AG09319 (cell line): ENCODE measurements at places on chromosomes 2 and 18.
A peak's percentile ranks its signal among the peaks of the same experiment; 100 is the strongest.

GRCh38 chr2:228600265-228600664, 418.8 kb upstream of the SPHKAP start:
- peak; percentile 51 for DNase-seq

GRCh38 chr2:101251844-101252407, 760 bp upstream of the CNOT11 start:
- DNase-seq, result no peak

GRCh38 chr18:48571639-48572384, 33.0 kb downstream of the CTIF start:
- DNase-seq, result no peak

DNA sequence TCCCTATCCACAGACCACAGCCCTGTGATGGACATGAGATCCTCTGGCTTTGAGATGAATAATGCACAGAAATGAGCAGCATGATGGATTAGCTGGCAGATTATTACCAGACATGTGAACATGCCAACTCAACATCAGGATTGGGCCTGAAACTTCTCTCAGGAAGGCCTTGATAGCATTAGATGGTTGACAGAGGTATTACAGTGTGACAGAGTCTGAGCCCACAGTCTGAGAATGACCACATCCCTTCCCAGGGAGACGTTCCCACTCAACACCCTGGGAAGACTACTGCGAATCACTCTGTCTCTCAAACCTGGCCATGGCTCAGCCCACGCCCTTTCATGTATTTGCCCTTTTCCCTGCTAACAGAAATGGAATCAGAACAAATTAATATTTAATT, 66.9 kb downstream of the BCL11A start:
- no peak for DNase-seq

GRCh38 chr2:168622559-168622958, 166.5 kb downstream of the CERS6 start:
- DNase-seq, result no peak

- no peak for DNase-seq
Observed at GRCh38 chr18:55384551-55385275, 203.3 kb downstream of the TCF4 start.

- peak; percentile 88 for DNase-seq
Observed at GRCh38 chr18:9782073-9782857, 74.2 kb downstream of the RAB31 start.

GRCh38 chr2:239245107-239245506, 155.7 kb downstream of the HDAC4 start:
- no peak for DNase-seq

DNA sequence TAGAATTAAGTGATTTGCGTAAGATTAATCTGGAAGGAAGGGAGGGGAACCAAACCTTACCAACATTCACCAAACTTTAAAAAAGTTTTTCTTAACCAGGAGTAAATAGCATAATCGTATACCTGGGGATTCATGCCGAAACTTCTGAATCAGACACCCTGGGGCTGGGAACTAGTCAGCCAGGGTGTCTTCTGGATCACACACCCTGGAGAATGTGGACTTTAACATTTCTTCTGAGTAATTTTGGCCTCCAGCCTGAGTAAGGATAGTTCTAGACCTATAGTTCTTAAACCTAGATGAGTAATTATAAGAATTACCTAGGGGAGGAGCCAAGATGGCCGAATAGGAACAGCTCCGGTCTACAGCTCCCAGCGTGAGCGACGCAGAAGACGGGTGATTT, 44.1 kb upstream of the MEIS1 start:
- DNase-seq, result no peak

DNA sequence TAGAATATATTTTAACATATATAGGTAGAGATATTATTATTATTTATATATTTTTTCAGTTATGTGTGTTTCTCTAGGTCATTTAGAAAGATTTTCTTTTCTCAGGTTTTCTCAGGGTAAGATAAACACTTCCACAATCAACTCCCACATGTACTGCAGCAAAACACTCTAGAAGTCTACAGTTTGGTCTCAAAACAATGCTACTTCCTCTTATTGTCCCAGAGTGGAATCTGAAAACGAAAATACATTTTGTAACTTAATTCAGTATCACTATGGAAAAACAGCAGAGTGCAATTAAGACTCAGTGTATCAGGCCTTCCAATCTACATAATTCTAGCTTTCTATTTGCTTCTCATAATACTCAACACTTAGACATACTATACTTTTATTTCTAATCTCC, 190.1 kb upstream of the SLC35G4 start:
- DNase-seq, result no peak

GRCh38 chr2:3637692-3638455, 20.1 kb upstream of the ALLC start:
- DNase-seq, result no peak

DNA sequence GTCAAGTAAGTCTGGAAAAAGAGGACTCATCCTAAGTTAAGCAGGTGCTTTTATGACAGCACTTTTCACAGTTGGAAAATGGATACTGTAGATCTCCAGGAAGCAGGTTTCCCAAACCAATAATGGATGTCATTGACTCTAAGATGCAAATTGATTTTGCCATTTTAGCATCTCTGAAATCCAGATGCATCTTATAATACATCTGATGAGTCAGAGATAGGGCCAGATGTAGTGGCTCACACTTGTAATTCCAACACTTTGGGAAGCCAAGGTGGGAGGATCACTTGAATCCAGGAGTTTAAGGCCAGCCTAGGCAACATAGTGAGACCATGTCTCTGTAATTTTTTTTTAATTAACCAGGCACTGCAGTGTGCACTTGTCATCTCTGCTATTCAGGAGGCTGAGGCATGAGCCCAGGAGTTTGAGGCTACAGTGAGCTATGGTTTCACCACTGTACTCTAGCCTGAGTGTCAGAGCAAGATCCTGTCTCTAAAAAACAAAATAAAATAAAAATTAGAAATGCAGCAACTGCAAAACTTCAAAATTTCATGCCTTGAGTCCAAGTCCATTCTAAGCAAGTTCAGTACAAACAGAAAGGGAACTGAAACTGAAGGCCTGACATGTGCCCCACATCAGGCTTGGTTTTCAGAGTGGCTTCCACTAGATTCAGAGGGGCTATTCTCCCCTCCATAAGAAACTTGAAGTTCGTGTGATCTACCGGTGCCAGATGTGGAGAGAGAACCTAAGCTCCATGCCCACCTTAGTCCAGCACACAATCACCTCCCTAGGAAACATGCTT, 267.8 kb upstream of the NCKAP5 start:
- DNase-seq, result no peak

- DNase-seq, result no peak
Observed at GRCh38 chr2:205428811-205429210, 253.5 kb upstream of the NRP2 start.

DNA sequence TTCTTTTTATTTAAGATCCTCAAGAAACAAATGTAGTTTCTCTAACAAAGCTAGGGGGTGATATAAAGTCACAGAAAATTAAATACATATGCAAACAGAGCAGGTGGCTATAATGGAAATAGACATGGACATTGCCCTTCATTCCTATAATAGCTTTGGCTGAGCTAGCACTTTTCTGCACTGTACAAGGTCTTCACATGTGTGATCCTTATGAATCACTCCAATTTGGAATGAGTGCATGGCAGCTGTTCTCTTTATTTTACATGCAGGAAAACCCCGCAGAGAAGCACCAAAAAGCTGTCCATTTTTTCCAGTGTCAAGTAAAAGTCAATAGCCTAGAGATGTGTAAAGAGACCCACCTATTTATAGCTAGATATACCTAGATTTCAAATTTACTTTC, 747.4 kb upstream of the SLC8A1 start:
- DNase-seq, result no peak

DNA sequence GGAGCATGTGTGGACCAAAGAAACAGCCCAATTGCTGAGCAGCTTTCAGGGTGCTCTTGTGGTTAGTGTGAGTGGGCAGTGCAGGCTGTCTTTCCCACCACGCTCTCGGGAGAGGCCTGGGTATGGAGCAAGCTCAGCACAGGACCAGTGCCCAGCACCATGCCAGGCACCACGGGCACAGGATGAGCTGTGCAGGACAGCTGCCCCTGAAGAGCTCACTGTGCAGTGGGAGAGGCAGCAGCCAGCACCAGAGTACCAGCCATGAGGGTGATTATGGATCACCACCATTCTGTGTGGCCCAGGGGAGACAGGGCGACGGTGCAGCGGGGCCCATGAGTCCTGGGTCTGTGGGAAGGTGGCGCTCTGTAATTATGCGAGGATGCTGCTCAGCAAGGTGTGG, 29.7 kb upstream of the FAHD2A start:
- DNase-seq, result no peak

DNA sequence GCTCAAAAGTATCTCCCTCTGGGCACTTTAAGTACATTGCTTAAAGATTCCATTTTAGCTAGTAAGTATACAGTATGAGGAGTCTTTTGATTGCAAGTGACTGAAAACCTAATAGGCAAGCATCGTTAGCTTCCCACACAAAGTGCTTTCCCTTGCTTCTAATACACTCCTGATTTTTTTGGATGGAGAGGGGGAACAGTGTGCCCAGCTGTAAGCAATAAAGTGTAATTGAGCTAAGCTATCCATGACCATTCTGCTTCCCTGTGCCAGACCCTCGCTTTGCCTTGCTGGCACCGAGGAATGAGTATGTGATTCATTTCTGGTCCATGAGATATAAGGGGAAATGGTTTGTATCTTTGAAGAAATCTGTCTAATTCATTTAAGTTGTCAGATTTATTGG, 3.8 kb upstream of the ZNF24 start:
- peak; percentile 91 for DNase-seq

GRCh38 chr2:4515871-4516761, 812.7 kb downstream of the DCDC2C start:
- no peak for DNase-seq

GRCh38 chr18:69580107-69580506, 179.4 kb downstream of the DOK6 start:
- peak; percentile 1 for DNase-seq

DNA sequence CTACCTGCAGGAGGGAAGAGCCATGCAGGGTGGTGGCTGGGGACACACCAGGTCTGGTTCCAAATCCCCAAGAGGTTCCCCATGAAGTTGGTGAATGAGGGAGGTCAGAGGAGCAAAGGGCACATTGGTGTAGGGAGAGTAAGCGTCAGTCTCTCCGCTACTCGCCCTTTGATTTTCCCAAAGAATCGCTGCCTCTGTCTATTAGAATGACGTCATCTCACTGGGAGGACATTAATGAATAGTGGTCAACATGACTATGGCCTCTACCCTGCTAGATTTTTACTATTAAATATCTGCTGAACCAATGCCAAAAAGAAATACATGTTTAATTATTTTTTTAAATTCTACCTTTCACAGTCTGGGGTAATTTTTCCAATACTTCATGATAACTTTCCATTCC, 109.6 kb upstream of the SNTG2 start:
- DNase-seq, result no peak

DNA sequence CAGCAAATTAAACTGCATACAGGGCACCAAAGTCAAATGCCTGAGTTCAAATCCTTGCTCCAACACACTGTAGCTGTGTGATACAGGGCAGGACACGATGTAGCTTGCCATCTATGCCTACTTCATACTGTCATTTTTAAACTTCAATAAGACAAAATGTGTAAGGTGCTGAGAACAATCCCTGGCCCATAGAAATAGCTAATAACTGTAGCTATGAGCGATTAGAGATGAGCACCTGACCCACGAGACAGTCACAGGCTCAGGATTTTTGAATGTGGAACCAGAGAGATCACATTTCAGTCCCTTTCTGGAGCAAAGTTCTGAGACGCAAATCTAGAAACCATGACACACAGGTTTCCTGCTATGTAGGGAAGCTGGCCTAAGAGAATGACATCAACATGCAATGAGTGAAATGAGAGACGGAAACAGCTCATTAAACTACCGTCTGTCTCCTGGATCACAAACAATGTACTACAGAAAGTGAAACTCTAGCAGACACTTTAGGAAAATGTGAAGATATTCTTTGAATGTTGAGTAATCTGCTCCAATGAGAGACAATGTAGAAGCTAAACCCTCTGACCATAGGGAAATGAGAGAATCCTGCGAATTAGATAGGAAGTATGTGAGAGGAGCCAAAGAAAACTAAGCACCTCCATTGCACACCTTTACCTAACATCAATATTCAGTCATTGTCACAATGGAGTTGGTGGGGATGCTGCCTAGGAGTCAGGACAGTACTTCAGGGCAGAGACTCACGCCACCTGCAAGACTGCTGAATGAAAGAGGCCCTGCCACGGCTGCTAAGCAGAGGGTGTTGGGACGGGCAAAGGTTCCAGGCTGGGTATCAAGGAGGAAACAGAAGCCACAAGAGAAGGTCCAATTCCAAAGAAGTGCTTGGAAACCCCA, 25.5 kb downstream of the B4GALT6 start:
- DNase-seq, result no peak

DNA sequence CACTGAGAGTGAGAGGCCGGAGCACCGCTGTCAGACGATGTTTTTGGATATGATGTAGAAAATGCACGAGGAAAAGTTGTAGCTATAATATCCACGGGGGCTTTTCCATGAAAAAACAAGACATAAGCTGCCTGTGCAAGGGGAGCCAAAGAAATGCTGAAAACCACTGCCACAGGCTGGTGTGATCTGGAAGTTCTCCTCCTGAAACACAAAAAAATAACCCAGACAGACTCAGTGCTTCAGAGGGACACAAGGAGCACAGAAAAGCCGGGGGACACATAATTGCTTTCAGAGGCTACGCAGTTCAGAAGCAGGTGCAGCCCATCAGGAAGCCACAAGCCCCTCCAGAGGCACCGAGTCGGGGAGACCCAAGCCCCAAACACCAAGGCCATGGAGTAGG, 98.2 kb downstream of the ZNF516 start:
- no peak for DNase-seq

- no peak for DNase-seq
Observed at GRCh38 chr18:37964885-37965571, 399.4 kb upstream of the CELF4 start.

- no peak for DNase-seq
Observed at GRCh38 chr2:42639340-42640077, 71.1 kb downstream of the MTA3 start.

- no peak for DNase-seq
Observed at GRCh38 chr2:62287899-62288880, 92.3 kb downstream of the B3GNT2 start.

- no peak for DNase-seq
Observed at GRCh38 chr2:120388222-120389035, 42.5 kb downstream of the INHBB start.

DNA sequence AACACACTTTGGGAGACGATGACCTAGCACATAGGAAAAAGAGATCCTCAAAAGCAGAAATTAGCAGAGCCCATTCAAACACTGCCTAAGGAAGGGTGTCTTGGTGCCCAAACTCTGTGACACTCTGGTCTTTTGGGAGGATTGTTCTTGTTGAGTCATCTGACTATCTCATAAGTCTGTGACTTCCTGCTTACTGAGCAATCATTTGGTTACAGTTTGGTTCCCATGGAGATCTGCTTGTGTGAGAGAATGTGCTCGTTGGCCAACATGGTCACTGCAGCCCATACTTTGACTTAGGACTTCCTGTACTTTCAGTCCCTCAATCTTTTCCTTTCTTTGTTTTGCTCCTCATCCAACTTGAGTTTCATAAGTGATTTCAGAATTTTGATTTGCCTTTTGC, 602.9 kb downstream of the NYAP2 start:
- peak; percentile 52 for DNase-seq
